ENCODE measurements at places on chromosomes 5 and 9.
A peak's percentile ranks its signal among the peaks of the same experiment; 100 is the strongest.

- no peak for ATAC-seq
These were observed 240.9 kb upstream of the TBCA start for GRCh38 chr5:78016863-78017529.

DNA sequence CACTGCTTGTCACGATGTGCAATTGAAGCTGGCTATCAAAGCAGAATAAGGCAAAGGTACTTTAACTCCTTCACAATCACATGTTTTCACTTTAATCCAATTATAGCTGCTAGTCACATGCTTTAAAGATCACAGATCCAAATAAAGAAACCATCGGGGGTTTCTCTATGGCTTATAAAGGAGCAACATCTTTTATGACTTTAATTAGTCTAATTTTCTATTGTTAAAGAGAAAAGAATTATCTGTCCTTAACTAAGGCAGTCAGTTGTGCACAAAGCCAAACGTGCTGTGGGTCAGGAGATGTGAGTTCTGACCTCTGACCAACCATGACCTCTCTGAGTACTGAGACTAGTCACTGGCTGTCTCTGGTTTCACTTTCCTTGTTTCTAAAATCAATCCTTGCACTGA lies 561.1 kb downstream of the RAB3C start:
- peak; percentile 88 for ATAC-seq

DNA sequence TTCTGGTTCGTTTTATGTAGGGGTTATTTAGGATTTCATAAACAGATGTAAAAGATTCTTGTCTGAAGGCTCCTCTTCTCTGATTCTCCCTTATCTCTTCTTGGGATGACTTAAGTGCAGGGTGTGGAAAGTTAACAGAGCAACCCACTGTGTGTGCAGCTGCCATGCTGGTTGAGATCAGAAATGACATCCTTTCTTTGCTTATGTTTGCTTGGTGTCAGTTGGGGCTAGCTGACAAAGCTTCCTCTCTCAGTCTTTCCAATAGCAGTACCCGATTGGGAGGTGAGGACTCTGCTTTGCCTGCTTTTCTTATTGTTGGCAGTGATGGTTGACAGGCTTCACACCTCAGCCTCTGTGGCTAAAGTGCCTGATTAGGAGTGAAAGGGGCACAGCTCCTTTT lies 26.5 kb downstream of the OGN start:
- ATAC-seq: no peak

DNA sequence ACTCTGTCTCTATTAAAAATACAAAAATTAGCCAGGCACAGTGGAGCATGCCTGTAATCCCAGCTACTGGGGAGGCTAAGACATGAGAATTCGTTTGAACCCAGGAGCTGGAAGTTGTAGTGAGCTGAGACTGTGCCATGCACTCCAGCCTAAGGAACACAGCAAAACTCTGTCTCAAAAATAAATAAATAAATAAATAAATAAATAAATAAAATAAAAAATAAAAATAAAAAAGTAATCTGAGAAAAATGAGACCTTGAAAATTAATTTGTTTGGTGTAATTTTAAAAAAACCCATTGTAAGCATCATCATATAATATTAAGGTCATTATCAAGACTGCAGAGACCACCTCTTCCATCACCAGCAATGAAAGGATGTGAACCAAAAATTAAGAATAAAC lies 997.1 kb downstream of the CDH18 start:
- no peak for ATAC-seq

Data from activated T-helper 17 cell treated with anti-CD3 and anti-CD28 coated beads, Interleukin-2, amount 50 U/mL, for 72 hours (primary cell).